ENCODE measurements at places on chromosomes 6 and 20.

DNA sequence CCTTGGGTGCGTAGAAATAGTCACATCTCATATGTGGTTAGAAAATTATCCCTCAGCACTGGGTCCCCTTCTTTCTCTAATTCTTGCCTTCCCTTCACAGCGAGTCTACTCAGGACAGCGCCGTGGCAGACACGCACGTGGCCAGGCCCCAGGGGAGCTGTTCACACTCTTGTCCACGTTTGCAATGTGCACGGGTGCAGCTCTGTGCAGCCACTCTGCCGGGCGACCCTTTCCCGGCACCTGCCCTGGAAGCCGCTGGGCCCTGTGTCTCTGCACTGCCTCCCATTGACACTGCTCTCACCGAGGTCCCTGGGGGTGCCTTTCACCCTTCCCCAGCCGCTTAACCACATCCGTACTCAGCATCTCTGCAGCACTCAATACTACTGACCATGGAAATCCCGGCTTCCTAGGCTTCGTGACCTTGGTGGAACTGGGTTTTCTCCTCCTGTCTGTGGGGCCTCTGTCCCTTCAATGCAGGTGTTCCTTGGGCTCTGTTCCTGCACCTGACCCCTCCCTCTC is 104.9 kb downstream of the DACT2 start:
- DNase-seq, result no peak

DNA sequence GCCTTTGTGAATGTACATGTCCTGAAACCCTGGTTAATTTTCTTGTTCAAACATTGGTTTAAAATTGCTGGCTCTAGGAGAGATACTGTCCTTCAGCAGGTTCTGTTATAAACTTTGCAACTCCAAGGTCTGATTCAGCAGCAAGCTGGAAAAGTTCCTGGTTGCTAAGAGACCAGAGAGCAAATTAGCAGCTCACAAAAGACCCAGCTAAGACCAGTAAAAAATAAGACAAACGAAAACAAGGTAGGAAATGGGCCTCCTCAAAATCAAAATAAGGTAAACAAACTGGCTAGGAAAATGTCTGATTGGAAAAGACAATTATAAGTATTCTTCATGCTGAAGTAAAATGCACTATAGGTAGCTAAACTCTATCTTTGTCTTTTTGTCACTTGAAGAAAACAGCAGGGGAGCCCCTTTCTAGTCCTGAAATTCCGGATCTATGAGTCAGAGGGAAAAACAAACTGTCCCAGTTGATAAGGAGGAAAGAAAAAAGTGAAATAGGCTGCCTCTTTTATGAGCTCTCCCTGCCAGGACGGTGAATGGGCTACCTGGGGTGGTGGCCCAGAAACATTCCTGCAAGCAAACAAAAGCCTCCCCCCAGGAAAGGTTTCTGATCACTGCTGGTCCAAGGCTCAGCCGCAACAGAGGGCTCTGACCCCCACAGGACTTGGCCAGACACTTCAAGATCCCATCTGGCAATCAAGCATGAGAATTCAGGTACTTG is 41.6 kb downstream of the UNC5CL start:
- DNase-seq, result peak; percentile 66

DNA sequence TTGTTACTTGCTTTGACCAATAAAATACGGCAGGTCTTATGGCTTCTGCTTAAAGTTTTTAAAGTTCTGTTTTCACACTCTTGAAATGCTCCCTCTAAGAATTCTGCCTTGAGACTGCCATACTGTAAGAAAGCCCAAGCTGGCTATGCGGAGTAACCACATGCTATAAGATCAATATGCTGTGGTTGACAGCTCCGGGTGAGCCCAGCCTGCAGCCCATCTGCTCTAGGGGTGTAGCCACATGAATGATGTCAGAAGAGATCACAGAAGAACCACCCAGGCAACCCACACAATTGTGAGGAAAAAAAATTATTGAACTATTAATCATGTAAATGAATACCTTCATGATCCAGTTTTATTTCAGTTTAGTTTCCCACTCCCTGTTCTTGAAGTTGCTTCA is 26.1 kb upstream of the SH3BGRL2 start:
- DNase-seq, result peak; percentile 49

GRCh38 chr20:62704341-62704948 is 4.2 kb upstream of the NTSR1 start:
- peak; percentile 95 for DNase-seq

Data from fibroblast of skin of right biceps (primary cell).